ENCODE measurements at places on chromosomes 7 and 10.

GRCh38 chr10:118534136-118534535 lies 61.3 kb downstream of the PRLHR start:
- no peak for DNase-seq

DNA sequence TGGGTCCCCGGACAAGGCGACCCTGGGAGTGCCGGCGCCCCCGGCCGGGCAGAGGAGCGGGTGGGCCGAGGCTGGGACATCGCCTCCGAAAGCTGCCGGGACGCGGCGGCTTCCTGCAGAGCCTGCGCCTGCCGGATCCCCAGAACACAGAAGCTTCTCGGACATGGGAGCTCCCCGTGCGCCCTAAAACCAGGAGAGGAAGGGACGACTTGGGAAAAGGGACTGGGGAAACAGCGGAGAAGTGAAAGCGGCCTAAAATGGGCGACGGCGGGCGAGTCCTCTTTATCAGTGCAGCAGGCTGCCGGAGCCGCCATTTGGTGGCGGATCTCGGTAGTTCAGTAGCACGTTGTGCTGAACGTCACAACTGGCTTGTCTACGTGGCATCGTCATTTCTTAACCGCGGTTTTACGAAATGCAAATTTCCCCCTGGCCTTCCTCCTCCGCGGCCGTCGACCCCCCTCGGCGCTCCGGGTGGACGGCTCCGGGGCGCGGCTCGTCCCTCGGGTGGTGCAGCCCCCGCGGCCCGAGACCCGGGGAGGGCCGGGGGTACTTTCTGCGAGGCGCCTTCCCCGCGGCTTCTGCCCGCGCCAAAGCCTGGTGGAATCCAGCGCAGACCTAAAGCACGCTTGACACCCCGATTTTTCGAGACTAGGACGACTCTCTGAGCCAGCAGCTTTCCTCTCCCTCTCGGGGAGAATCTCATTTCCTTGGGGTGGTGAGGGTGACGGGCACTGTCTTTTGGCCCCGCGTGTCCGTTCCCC lies 9.9 kb upstream of the SPAG6 start:
- no peak for DNase-seq

- no peak for DNase-seq
These were observed 3.6 kb downstream of the ODAD2 start for GRCh38 chr10:27995311-27995710.

DNA sequence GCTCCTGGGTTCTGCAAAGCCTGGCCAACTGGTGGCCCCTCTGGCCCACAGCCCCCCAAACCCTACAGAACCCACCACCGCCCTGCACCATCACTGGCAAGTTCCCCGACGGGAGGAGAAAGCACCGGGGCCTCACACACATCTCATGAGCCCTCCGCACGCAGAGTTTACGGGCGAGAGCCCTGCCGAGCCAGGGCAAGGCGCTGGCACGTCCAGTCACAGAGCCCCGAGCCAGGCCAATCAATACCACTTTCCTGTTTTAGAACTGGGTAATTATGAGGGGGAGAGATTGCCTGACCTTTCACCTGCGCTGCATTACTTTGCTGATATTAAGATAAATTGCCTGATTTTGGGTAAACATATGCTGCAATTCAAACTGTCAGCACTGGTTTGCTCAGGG lies 113.3 kb downstream of the EBF3 start:
- no peak for DNase-seq

GRCh38 chr7:96837593-96837992 lies 127.9 kb upstream of the SEM1 start:
- DNase-seq = no peak
